ENCODE measurements at places on chromosomes 7 and 10. TPM values are rescaled to one million over a fixed set of nuclear protein-coding genes. Genes with fewer than 3 reads are reported as not detected.

DNA sequence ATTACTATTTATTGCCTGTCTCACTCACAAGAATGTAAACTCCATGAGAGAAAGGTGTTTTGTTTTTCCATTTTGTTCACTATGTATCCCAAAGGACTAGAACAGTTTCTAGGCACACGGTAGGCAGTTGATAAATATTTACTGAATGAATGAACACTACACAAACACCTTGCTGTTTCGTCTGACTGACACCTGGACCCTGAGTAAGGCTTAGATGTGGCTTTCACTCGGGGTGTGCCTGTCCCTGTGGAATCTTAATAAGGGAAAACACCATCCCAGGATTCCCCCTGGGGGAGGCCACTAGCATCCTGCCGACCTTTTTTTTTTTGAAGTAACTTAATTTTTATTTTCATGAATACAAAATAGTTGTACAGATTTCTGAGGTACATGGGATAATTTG is 66.6 kb upstream of the STEAP1B start:
- DNase-seq = no peak

GRCh38 chr10:119191881-119192280 is 13.3 kb upstream of the PRDX3 start:
- peak; percentile 54 for DNase-seq

DNA sequence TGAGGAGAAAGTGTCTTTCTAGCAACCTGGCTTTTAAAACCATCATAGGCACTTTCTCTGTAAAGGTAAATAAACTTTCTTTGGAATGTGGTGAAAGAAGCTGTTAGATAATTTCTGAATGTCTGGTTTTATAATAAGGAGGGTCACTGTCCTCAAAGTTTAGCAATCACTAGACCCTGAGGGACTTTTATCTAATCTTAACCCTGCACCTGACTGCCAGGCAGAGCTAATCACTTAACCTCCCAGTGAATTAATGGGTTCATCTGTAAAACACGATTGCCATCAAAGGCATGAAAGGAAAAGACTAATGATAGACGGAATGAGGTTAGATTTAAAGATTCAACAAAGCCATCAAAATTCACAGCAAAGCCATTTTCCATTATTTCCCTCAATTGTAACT is 553.8 kb downstream of the GRM8 start:
- no peak for DNase-seq

Gene COX15
- total RNA-seq = 48.7 TPM

Gene COMMD3
- total RNA-seq = 122 TPM

- DNase-seq = no peak
Measured at GRCh38 chr7:136139417-136139816, 162.3 kb upstream of the MTPN start.

DNA sequence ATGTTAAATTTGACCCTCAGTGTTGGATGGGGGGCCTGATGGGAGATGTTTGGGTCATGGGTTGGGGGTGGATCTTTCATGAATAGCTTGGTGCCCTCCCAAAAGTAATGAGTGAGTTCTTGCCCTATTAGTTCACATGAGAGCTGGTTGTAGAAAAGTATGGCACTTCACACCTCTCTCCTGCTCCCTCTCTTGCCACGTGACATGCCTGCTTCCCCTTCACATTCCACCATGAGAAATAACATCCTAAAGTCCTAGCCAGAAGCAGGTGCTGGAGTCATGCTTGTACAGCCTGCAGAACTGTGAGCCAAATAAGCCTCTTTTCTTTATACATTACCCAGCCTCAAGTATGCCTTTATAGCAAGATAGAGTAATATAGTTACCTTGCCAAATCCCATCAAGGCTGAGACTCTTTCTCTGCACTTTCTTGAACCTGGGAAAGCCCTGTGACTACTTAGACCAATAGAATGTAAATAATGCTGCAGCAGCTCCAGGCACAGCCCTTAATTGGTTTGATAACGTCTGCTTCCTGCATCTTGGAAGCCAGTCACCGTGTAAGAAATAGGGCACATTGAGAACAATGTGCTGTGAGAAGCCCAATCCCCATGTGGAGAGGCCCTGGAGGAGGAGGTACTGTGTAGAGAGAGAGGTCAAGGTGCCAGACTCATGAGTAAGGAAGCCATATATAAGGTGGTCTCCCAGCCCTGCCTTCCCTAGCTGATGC is 88.0 kb upstream of the NAMPT start:
- no peak for DNase-seq

DNA sequence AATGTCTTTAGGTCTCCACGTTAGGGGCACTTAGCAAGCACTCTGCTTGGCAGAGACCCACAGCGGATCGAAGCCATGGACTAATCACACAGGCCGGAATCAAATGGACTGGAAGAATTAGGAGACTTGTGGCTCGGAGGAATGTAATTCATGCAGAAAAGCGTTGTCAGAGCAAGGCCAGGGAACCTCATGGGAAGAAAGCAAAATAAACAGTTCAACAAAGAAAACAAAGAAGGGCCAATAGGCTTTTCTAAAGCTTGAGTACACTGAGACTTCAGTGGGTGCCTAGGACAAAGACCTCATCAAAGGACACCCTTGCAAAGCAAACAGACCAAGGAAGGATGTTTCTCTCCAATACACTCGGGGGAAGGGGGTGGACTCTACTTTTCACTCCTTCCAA is 171.1 kb downstream of the GLI3 start:
- no peak for DNase-seq
